ENCODE measurements at places on chromosomes 2 and 18.

DNA sequence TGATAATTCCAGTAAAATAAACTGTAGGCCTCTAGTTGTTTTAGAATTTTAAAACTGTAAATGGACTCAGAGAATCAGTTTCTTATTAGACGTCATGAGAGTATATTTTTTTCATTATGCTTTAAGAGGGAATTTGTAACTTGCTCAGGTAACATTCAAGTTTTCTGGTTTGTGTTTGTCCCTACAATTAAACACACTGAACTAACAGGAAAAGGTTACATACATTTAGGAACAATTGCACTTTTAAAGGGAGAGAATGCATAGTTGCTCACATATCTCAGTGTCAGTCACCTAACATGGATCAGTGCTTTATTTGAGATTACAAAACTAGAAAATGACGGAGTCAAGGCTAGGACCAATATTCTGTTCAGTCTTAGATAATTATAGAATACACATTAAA, 3.1 kb downstream of the COL3A1 start:
- no peak for DNase-seq

DNA sequence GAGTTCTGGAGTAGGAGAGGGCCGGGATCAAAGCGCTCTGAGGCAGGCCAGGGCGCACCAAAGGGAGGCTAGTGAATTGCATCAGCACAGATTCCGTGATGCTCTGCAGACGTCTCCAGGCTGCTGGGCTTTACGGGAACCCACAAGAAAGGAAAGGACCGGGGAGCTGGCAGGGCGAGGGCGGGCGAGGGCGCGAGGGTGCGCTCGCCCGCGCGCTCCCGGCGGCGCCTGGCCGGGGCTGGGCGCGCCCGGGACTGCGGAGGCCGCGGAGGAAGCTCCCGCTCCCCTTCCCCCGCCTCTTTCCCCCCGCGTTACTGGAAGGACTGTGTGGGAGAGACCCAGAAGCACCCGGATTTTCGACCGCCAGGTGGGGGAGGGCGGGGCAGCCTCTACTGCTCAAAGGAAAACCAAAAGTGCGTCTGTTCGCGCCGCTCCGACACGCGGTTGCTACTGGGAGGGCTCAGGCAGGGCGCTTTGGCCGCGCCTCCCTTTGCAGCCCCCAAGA, 2.4 kb upstream of the FOSL2 start:
- DNase-seq: peak; percentile 94

- DNase-seq: no peak
Measured at GRCh38 chr2:27307287-27307544, 1.0 kb downstream of the UCN start.

- no peak for DNase-seq
Measured at GRCh38 chr18:80229766-80230745, 17.3 kb downstream of the PARD6G start.

DNA sequence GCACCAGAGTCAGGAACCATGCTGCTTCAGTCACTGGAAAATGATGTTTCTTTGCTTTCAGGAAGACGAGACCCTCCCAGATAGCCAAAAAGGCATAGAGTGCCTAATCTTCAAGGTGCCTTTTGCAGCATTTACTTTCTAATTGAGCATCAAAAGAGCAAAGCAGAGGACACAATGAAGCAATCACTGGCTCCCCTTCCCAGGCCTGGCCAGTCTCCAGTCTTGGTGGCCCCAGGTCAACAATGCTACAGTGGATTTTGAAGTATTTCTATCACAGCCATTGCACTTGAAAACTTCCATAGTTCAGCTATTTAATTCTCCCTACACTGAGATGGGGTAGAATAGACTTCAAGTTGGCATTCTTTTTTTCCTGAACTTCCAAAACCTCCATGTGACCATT, 15.4 kb downstream of the ZBTB7C start:
- no peak for DNase-seq

DNA sequence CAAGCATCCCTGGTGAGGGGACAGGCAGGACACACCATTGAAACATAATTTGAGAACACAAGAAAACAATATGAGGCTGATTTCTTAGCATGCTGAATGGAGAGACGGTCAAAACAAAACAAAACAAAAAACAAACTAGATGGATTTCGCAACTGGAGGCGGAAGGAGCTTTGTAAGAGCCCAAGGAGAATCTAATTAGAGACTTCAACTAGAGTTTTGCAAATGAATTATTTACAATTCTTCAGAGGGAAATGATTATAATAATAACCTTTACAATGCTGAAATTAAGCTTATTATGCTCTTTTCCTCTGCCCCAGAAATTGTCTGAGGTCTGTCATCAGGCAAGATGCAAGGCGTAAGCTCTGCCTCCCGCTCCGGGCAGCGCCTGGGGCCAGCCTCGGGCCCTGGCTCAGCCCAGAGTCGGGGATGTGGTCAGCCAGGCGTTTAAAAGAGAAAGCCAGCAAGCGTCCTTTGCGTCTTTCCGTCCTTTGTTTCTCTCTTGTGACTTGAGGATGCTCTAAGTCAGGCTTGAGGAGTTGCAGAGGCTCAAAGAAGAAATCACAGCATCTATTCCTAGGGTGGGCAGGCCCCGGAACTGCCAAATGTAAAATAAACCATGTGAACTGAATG, 139.6 kb downstream of the TWIST2 start:
- DNase-seq: no peak

DNA sequence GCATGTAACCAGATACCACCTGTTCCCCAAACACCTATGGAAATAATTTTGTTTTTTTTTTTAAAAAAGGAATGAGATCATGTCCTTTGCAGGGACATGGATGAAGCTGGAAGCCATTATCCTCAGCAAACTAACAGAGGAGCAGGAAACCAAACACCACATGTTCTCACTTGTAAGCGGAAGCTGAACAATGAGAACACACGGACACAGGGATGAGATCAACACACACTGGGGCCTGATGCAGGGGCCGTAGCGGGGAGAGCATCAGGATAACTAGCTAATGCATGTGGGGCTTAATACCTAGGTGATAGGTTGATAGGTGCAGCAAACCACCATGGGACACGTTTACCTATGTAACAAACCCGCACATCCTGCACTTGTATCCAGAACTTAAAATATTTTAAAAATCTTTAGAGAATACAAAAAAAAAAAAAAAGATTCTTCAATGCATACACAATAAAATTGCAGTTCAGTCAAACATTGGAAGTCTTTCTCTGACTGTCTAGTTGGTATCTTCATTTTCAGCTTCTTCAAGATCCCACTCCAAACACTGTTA, 11.6 kb upstream of the CASP10 start:
- no peak for DNase-seq

DNA sequence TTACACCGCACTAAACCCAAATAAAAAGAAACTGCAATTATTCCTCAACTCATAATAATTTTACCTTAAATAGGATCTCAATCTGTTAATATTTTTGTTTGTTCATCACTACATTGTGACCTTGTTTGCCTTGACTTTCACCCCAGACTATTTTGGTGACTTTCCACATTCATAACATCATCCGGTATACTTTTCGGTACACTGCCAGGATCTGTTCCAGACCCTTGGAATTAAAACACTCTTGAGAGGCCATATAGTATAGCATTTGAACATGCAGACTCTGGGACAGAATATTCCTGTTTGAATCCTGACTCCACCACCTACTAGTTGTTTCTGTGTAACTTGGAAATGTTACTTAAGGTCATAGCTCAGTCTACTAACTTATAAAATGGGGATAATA, 577.4 kb downstream of the METTL4 start:
- DNase-seq: no peak

- DNase-seq: no peak
Measured at GRCh38 chr2:109680523-109681297, 66.5 kb downstream of the SOWAHC start.

- DNase-seq: no peak
Measured at GRCh38 chr2:126748929-126749518, 93.1 kb downstream of the GYPC start.

- peak; percentile 98 for DNase-seq
Measured at GRCh38 chr2:237227592-237228280, 142.0 kb downstream of the COPS8 start.

DNA sequence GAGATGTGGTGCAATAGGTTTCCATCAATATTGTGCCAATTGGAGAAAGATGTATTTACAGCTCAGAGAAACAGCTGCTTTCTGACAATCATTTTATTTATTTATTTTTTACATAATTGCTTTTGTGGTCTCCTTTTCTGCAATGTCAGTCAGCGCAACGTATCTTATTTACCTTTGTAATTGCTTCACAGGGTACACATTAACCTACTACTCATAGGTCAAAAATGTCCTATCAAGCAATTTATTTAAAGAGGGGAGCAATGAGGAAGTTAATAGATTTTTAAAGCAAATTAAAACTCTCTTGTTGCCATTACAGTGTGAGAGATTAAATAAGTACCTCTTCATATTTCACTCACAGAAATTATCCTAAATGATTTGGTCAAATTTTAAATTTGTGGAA, 291.0 kb downstream of the CALCRL start:
- peak; percentile 47 for DNase-seq

- DNase-seq: no peak
Measured at GRCh38 chr2:467543-467891, 179.6 kb upstream of the ALKAL2 start.

DNA sequence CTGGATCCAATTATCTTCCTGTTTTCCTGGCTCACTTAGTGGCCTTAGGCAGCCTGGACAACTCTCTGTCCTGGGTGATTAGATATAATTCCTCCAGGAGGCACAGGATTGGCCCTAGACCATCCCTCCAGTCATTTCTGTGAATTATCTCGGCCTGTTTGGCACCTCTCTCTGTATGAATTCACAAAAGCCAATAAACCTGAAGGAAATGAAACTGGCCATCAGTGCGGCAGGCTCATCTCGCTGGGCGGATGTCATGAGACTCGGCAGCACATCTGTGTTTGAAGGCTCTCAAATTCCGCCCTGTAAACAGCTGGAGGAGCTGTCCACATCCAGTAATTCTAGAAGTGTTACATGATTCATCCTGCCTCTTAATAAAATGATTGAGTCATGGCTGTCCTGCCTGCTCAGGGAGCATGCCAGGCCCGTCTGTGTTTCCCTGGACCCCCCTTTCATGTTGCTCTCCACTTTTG, 38.6 kb downstream of the ACOXL start:
- peak; percentile 51 for DNase-seq

- no peak for DNase-seq
Measured at GRCh38 chr2:53379547-53379946, 388.1 kb upstream of the CHAC2 start.

- DNase-seq: no peak
Measured at GRCh38 chr2:56047136-56047535, 123.6 kb upstream of the EFEMP1 start.
